ENCODE measurements at places on chromosomes 4 and X.

- DNase-seq: no peak
Measured at GRCh38 chr4:77710059-77710458, 104.4 kb downstream of the CXCL13 start.

DNA sequence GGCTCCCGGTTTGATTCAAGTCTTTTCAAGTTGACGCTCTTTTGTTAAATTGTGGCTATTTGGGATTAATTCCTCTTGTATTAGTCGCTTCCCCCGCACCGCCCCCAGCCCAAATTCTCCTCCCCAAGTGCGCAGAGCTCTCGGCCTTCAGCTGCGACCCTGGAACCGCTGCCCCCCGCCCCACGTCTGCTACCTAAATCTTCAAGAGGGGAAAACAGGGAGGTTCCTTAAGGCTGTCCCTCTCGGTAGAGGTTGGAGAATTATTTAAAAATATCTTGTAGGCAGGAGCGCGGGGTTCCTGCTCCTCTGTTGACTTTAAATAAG, 860 bp upstream of the RPS6KA3 start:
- DNase-seq: no peak

DNA sequence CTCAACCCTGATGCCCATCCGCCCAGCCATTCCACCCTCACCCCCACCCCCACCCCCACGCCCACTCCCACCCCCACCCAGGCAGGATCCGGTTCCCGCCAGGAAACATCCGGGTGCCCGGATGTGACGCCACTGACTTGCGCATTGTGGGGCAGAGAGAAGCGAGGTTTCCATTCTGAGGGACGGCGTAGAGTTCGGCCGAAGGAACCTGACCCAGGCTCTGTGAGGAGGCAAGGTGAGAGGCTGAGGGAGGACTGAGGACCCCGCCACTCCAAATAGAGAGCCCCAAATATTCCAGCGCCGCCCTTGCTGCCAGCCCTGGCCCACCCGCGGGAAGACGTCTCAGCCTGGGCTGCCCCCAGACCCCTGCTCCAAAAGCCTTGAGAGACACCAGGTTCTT, at the start of gene MAGEA1:
MAGEA1 (plus strand) TSS at position 154 of the 400 bp plus-strand sequence. CDS start 3,106 bp downstream, outside the sequence.
- no peak for DNase-seq

DNA sequence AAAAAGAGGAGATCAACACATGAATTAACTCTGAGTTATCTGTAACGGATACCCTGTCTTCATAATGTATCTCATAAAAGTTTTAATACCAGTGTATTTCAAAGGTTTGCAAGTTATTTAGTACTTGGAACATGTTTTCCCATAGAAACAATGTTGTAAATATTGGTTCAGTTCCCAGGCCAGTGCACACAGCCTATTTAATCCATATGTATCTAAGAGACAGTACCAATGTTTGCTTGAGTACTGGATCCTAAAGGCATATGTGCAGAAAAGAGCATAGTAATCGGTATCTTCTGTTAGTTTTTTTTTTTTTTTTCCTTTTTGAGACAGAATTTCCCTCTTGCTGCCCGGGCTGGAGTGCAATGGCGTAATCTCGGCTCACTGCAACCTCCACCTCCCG, 46.1 kb downstream of the SLIT2 start:
- no peak for DNase-seq

DNA sequence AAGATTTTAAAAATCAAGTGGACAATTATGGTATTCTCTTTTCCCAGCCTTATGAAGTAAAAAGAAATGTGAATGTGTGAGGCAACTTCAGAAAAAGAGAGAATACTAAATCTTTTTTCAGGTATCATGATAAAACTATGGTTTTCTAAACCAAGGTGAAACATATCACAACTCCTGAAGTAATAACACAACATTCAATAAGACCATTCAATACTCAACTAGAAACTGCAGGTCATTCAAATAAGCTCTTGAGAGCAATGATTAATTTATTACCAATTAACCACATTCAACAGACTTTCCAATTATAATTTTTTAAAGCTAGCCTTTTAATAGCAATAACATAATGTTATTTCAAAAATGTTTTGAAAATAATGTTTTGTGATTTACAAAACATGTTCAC, 35.8 kb downstream of the SLC10A7 start:
- no peak for DNase-seq

DNA sequence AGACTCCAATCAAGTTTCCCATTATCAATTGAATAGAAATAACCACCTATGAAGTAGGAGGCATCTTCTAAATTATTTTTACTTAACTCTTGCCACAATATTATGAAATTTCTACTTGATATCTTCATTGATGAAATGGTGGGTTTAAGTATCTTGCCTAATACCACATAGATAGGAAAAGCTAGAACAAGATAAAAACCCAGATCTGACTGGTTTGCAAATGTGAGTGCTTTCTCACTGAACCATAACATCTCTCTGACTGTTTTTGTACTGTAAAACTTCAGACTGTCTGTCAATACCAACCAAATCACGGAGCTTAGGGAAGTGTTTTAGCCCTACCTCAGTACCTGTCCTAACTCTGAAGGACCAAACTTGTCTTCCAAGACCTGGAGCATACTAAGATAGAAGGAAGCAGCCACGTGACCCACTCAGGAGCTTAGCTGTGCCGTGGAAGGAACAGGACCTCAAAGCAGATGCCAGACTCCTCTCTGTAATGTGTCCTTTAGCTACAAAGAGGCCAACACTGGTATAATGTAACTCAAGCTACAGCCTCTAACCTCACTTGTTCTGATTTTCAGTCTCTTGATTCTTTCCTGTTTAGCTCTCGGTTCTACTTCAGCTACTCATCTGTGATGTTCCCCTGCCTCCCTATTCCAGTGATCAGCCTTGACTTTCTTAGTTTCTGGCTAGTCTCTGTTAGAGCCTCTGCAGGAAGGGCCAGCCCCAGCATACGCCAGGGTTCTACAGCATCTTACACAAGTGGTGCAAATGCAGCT, 84.4 kb downstream of the LRP2BP start:
- no peak for DNase-seq

DNA sequence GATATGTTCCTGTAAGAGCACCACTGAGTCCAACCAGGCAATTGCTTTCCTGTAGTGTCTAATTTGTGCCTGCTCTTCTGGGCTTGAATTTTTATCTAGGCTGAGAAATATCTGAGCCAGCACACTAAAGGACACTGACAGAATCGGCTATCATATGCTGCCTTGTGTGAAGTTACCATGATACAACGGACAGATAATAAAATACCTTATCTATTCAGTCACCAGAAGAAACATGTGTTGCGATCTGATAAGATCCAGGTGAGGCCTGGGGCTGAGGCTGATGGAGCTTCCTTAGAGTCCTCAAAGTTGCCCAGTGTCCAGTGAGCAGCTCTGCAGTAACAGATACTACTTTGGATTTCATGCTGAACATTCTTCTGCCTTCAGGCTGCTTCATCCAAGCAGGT, 111.8 kb downstream of the ZNF518B start:
- no peak for DNase-seq

- DNase-seq: peak; percentile 40
Measured at GRCh38 chrX:150161193-150161592, 201.9 kb upstream of the MAMLD1 start.

DNA sequence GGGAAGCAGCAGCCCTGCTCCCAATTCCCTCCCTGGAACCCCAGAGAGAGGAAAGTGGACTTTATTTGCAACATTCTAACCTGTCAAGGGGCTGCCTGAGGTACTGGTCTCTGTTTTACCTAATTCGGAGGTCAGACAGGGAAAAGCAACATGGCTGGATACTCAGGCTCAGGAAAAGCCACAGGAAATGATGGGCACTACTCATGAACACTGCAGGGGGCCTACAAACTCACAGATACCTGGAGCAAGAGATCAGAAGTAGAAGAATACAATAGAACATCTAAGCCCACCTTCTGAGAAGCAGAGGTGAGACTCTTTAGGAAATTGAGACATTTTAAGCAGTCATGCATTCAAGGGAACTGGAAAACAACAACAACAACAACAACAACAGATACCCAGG, 15.4 kb upstream of the CSTF2 start:
- DNase-seq: no peak

GRCh38 chr4:20378181-20378580, 126.5 kb downstream of the SLIT2 start:
- no peak for DNase-seq

GRCh38 chrX:39823424-39823823, 274.3 kb downstream of the BCOR start:
- DNase-seq: no peak

DNA sequence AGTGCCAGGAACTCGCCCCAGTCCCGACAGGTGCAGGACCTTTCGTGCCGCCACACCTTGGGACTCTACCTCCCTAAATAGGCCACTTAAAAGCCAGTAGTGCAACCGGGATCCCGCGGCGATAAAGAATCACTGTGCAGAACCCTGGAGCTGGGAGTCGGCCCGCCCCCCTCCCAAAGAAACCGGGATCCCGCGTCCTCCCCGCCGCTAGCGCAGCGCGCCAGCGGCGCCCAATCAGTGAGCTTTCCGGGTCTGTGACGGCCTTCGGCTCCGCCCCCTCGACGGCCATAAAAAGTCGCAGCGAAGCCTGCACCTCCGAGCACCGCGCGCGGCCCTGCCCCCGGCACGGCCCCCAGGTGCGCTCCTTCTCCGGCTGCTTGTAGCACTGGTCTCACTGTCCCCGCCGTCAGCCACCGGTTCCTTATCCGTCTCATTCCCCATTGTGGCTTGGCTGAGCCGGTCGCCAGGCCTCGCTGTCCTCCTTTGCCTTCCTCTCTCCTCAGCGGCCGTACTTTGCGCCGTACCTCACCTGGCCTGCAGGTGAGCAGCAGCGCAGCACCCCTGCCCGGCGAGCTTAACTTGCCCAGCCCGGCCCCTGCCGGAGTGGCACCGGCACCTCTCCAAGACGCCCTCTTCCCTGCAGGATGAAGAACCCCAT, at the start of gene LRAT:
LRAT (plus strand) TSS at position 318 of the 658 bp plus-strand sequence; CDS start at position 645, 327 bp downstream.
- DNase-seq: no peak

- no peak for DNase-seq
Measured at GRCh38 chrX:15854080-15854655, 445 bp downstream of the AP1S2 start.

DNA sequence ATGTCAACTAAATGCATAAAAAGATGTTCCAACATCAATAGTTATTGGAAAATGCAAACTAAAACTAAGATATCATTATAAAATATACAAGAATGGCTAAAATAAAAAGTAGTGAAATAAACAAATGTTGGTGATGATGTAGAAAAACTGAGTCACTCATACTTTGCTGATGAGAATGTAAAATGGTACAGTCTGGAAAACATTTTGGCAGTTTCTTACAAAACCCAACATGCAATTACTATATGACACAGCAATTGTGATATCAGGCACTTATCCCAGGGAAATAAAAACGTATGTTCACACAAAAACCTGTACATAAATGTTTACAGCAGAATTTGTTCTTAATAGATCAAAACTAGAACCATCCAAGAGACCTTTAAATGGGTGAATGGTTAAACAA, 182.6 kb downstream of the RTL9 start:
- DNase-seq: peak; percentile 11

DNA sequence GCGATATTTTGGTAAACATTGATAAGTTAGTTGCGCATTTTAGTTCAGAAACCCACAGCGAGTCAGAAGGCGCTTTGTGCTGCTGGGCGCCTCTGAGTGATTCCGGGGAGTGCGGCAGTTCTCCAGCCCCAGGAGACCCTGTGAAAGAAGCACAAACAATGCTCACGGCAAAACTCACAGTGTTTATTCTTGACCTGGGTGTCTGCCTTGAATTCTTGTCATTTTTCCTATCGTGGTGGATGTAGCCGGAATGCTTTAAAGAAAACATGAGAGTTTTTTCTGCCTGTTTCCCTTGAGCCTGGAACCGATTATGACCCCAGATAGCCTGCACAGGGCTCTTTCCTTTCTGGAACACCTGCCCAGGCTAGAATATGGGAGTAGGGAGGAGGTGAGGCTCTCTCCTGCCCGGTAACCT, 6.7 kb downstream of the TBL1X start:
- DNase-seq: no peak

DNA sequence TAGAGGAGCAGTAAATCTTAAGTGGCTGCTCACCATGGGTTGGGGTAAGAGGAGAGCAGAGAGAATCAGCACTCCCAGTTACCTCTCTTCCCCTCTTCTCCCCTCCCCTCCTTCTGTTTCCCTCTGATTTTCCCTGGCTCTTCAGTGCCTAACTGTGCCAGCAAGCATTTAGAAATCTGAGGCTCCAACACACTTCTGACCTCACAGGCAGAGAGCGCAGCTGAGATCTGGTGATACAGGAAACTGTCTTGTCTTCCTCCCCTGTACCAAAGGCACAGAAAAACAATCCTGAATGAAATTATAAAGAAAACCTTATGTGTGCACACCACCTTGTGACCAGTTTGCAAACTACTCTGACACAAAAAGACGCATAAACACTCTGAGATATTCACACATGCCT, 82.4 kb upstream of the SMIM10 start:
- peak; percentile 63 for DNase-seq

DNA sequence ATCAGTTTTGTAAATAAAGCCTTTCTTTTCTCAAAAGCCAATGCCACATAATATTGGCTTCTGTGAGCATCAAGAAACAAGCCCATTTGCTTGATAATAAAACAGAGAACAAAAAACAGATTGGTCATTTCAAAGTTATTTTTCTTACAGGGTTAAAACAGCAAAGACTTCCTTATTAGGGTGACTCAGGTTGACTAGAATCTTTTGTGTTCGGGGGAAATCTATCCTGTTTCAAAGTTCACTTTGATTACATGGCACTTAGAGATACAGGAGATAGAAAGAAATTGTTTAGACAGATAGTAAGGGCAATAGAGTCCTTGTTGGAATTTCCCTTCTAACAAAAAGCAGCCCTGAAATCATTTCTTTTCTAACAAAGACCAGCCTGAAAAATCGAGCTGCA, 170.0 kb upstream of the GLRA2 start:
- DNase-seq: no peak

GRCh38 chr4:13584481-13584880, 40.2 kb upstream of the NKX3-2 start:
- peak; percentile 2 for DNase-seq

- DNase-seq: no peak
Measured at GRCh38 chrX:114581528-114582263, 2.2 kb upstream of the HTR2C start.

- no peak for DNase-seq
Measured at GRCh38 chr4:188289531-188290125, 150.4 kb downstream of the TRIML1 start.

DNA sequence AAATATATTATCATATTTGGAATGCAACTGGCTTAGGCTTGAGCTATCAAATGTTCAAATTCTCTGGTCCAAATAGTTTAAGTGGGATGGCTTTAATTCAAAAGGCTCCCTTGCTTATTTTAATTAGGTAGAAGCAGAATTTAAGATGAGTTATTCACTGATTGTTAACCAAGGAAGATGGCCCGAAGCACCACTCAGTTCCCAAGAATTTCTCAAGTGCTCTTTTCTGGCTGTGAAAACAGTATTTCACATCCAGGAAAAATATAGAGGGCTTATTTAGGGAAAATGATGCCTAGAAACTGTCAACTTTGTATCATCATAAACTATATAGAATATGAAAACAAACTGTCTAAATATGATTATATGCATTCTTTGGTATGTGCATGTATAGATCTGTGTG, 246.5 kb upstream of the SFRP2 start:
- DNase-seq: peak; percentile 55

- DNase-seq: no peak
Measured at GRCh38 chr4:4890574-4891255, 31.2 kb downstream of the MSX1 start.
